ENCODE measurements at places on chromosomes 3 and 15. TPM values are rescaled to one million over a fixed set of nuclear protein-coding genes. Genes with fewer than 3 reads are reported as not detected.

- DNase-seq: no peak
Measured at GRCh38 chr15:99668533-99669182, 64.6 kb downstream of the LYSMD4 start.

GRCh38 chr3:69306239-69307185, 79.4 kb downstream of the FRMD4B start:
- peak; percentile 70 for DNase-seq

Gene CLRN1
- not detected for total RNA-seq

Gene HYPK
- 13.1 TPM for total RNA-seq
